Upper lobe of right lung (tissue), 1 donor: ENCODE measurements at places on chromosomes 11 and 22. TPM values are rescaled to one million over a fixed set of nuclear protein-coding genes. Genes with fewer than 3 reads are reported as not detected.

GRCh38 chr11:65067446-65067845 lies 9.1 kb upstream of the NAALADL1 start:
- DNase-seq: no peak

DNA sequence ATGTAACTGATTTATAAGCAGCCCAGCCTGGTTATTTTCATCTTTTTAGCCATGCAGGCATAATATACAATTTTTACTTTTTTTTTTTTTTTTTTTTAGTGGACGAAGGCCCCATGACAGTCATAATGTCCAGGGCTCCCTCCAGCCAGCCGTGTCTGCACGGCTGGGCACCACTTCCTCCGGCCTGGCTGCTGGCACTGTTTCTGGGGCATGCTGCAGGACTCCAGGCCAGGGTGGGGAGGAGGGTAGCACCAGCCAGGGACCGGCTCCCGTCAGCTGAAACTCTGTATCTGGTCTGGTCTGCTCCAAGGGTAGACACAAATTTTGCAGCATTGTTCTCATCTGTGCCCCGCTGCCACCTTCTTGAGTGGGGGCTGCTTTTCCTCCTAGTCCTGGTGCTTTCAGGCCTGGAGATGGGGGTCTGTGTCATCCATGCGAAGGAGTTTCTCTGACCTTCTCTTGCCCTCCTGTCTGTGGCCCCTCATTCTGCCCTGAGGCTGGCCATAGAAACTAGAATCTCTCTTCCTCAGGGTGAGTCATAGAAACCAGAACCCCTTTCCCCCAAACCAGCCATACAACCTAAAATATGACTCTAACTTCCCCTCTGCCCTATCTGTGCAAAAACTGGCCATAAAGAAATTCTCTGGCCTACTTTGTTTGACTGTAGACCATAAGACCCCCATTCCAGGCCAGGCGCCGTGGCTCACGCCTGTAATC lies 9.2 kb upstream of the RRP7A start:
- no peak for DNase-seq

- DNase-seq: no peak
Measured at GRCh38 chr22:38124236-38124974, 13.9 kb upstream of the BAIAP2L2 start.

The HBG2 gene
- total RNA-seq: 1.0 TPM

- no peak for DNase-seq
Measured at GRCh38 chr22:30637701-30638114, 2.1 kb downstream of the SLC35E4 start.

- no peak for DNase-seq
Measured at GRCh38 chr22:36204632-36205015, 3.0 kb upstream of the APOL4 start.

GRCh38 chr11:43074810-43075209 lies 237.0 kb upstream of the API5 start:
- DNase-seq: no peak

The MMP20 gene
- total RNA-seq: not detected

- DNase-seq: no peak
Measured at GRCh38 chr11:35746356-35747153, 84.0 kb downstream of the TRIM44 start.

The AIFM3 gene
- 5.7 TPM for total RNA-seq

DNA sequence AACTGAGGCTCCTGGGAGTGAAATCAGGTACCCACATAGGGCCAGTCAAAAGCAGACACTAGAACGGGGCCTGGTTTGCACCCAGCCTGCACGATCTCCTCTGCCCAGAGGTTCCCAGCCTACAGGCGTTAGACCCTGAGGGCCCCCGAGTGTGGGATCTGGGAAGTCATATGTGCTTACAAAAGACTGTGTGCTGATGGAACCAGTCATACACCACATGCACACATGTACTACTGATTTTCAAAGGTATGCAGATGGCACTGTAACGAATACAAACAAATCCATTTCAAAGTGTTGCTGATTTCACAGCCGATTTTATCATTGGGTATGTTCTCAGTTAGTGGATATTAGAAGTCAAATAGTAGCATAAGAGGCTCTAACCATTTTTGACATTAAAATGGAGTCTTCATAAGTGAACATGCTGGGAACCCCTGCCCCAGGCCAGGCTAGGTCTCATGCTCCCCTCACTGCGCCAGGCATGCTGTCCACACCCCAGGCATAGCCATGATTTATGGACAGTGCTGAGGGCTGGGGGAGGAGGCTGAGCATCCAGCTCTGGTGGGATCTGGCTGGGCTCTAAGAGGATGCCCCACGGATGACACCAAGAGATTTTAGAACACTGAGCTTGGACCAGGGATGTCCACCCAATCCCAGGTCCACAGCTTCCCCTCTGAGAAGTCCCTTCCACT lies 38.6 kb upstream of the LRRC32 start:
- no peak for DNase-seq

GRCh38 chr22:41360126-41360525 lies 21.6 kb upstream of the TEF start:
- no peak for DNase-seq

DNA sequence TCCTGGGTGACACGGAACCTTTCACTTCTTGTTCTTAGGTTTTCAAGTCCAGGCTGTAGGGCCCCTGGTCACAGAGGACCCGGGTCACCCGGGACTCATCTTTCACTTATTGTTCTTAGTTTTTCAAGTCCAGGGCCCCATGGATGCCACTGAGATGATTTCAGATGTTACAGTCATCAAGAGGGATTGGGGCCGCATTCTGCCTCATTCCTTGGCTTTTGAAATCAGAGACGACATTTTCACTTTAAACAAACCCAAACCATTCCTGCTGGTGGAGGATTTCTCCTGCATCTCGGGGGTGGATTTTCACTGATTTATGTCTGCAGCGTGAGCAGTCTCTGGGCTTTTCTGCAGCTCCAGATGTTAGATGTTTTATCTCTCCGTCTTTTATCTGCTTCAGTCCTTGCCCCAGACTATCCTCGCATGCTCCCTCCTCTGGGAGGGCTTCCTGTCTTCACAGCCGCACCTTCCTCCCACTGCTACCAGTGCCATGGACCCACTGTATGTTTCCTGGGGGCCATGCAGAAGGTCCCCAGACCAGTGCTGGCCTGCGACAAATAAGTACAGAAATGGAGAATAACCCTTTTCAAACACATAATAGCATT lies 27.4 kb downstream of the FBLN1 start:
- DNase-seq: no peak

DNA sequence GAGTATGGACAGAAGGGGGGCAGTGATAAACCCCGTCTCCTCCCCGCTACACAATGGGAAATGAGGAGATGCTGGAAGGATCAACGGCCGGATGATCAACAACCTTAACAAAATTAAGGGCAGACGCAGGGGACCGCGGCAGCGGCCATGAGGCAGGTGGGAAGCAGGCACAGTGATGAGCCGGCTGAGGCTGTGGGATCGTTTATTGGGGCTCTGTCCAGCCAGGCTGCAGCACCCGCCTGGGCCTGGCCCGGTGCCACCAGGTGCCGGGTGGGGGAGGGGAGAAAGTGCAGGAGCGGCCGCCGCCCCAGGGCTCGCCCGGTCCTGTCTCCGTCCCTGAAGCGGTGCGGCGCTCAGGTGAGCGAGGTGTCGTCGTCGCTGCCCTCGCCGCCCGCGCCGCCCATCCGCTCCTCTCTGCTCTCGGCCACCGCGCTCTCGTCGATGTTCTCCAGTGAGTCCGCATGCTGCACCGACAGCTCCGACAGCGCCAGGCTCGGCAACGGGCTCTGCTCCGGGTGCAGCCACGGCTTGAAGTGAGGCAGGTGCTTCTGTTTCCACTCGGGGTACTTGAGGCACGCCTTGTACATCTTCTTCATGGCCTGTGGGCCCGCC lies 2.4 kb upstream of the ARAP1 start:
- DNase-seq: no peak

DNA sequence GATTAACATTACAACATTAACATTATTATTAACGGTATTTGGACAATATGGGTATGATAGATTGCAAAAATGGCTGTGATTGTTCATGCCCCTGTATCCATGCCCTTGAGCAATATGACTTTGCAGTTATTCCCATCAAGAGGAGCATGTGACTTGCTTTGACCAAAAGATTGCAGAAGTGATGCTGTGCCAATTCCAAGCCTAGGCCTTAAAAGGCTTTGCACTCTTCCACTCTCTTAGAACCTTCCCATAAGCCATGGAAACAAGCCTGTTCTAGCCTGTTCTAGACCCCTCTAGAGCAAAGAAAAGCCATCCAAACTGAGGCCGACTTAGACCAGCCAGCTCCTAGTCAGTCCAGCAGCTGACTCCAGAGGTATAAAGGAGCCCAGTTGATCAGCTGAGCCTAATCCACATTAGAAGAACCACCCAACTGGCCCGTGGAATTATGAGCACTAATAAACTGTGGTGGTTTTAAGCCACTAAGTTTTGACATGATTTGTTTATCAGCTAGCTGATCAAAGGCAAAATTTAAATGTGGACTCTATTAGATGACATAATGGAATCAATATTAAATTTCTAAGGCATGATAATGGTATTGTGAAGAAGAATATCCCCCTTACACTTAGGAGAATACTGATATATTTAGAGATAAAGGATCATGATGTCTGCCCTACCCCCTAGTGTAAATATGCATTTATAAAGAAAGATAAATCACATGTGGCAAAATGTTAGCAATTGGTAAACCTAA lies 28.6 kb downstream of the RAB30 start:
- DNase-seq: no peak

DNA sequence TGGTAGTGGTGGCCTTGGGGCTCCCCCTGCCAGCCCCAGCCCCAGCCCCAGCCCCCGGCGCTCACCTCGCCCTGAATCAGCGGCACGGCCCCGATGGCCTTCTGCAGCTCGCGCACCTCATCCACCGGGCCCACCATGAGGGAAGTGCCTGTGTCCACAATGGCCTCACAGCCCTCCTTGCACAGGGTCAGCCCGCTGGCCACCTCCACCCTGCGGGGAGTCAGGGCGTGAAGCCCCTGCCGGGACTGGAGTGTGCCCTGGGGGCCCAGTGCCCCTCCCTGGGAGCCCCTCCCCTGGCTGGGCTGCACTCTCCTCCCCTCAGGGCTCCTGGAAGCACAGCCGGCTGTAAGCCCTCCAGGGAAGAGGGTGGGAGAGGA lies 3.5 kb upstream of the IFITM10 start:
- peak; percentile 55 for DNase-seq

The PARVG gene
- total RNA-seq: 65.9 TPM
